Mammary epithelial cell (primary cell): ENCODE measurements at places on chromosomes 7 and 10. TPM values are rescaled to one million over a fixed set of nuclear protein-coding genes. Genes with fewer than 3 reads are reported as not detected.
A peak's percentile ranks its signal among the peaks of the same experiment; 100 is the strongest.

Gene HYAL4
- polyA plus RNA-seq = 0.87 TPM

Gene GBX1
- polyA plus RNA-seq = not detected

Gene SFTPA2
- not detected for polyA plus RNA-seq

DNA sequence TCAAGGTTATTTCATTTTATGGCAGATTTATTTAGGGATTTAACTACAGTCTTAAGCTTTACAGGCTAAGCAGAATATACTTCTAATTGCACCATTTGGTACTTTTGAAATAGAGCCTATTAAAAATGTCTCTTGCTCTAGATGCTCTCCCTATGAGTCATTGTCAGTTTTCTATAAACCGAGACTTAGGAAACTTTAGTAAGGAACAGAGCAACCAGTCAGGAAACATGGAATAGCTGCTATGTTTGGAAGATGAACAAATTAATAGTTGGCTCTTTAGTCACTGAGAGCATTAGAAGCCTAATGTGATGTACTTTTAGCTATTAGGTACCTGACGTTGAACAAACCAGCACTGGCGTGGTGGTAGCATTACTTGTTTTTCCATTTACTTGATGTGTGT lies 35.3 kb downstream of the INPP5F start:
- DNase-seq = peak; percentile 81

Gene NUTM2A
- polyA plus RNA-seq = 0.58 TPM

Gene GIMAP6
- polyA plus RNA-seq = not detected

Gene OR2A7
- polyA plus RNA-seq = 3.8 TPM

- no peak for DNase-seq
Measured at GRCh38 chr10:24119896-24120295, 89.0 kb upstream of the KIAA1217 start.

Gene PAPOLB
- not detected for polyA plus RNA-seq

DNA sequence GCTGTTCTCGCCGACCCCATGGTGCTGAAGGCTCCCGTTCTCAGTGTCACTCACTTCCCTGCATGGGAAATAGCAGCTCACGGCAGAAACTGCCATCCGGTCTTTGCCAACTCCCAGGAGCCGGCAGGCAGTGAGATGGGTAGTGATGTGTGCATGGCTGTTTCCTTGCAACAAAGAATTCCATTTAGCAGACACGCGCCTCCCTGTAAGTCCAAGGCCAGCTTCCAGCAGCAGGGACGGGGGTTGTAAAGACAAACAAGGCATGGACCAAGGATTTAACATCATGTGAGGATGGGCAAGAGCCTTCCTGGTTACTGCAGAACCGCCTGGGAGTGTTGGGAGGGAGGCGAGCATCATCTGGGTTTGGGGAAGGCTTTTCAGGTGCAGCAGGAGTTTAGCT lies 273.1 kb downstream of the GLRX3 start:
- no peak for DNase-seq

DNA sequence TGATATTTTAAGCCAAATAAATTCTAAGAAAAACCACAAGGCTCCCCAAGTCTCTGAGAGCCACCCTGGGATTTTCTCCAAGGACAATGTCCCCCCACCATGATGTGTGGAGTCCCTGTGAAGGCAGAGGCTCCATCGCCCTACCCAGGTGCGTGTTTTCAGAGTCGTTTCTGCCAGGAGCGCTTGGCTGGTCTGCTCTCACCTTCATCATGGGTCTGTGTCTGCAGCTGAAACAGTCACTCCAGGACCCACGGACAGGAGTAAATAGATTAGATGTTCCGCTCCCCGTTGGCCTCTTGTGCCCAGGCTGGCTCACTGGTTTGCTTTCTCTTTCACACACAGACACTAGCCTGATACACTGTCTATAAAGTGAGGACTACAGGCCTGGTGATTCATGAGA lies 217.5 kb downstream of the SFMBT2 start:
- no peak for DNase-seq

DNA sequence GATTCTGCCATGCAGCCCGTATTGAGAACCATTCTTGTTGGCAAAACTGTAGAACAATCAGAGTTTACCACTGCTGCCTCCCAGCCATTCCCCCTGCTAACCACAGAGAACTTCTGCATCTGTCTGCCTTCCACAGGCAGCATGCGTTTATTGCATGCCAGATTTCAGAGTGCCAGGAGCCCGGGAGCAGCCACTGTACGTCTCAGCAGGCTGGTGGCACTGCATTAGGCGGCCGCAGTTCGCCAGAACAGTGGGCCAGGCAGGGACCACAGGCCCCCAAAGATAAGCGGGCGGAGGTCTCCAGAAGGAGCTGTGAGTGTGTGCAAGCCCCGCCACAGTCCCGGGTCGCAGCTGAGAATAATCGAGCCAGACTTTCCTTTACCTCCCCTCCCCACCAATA lies 31.8 kb downstream of the ZNF467 start:
- peak; percentile 10 for DNase-seq

DNA sequence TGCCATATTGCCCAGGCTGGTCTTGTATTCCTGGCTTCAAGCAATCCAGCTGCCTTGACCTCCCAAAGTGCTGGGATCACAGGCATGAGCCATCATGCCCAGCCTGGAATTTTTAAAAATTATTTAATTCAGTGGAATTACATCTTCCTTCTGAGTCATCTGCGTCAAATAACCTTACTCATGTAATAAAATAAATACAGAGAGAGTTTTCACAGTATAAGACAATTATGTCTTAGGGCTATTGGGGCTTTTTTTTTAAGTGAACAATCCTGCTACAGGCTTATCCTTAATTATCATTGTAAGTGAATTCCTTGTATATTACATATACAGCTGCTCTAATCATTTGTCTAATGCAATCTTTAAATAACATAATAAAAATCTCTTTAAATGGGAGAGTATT lies 108.3 kb downstream of the MAPK8 start:
- peak; percentile 77 for DNase-seq

Gene CH25H
- polyA plus RNA-seq = not detected

DNA sequence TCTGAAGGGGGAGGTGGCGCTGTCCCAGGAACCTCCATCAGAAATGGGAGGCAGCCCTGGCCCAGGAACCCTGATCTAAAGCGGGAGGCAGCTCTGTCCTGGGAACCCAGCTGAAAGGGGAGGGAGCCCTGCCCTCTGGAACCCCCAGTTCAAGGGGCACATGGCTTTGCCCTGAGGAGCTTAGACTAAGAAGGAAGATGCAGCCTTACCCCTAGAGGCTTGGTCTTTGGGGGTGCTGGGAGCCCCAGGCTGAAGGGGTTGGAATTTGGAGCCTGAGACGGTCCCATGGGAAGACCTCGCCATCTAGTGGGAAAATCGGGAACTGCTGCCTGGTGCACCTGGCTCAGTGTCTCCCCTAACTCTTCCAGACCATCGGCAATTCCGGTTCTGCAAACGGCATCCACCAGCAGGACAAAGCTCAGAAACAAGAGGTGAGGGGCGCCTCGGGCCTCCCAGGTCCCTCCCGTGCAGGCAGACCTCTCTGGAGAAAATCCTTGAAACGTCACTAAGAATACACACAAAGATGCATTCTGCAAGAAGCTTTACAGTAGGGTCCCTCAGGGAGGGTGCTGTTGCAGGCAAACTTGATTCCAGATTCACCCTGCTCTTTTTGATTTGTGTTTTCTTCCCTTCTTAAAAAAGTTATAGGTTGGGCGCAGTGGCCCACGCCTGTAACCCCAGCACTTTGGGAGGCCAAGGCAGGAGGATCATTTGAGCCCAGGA lies 52.4 kb upstream of the GTF2IRD1 start:
- peak; percentile 42 for DNase-seq

DNA sequence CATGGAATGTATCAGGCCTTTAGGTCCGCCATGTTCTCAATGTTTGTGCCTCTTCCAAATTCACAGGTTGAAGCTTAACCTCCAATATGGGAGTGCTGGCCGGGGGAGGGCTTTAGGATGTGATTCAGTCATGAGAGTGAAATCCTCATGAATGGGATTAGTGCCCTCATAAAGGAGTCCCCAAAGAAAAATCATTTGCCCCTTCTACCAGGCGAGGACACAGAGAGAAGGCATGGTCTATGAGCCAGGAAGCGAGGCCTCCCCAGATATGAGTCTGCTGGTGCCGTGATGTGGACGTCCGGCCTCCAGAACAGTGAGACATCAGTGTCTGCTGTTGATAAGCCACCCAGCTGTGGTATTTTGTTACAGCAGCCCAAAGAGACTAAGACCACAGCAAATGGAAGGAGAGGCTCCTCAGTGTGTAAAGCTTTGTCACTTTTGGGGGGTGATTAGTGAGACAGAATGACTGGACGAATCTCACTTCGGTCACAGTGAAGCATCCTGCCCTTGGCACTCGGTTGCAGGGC lies 231.3 kb upstream of the KLF6 start:
- no peak for DNase-seq

- no peak for DNase-seq
Measured at GRCh38 chr10:71250405-71250804, 38.0 kb downstream of the UNC5B start.

- DNase-seq = no peak
Measured at GRCh38 chr7:27220440-27220955, 20.6 kb upstream of the HOXA13 start.
